ENCODE measurements at places on chromosomes 1 and 21. TPM values are rescaled to one million over a fixed set of nuclear protein-coding genes. Genes with fewer than 3 reads are reported as not detected.

The GJA8 gene
- total RNA-seq = not detected

The TSACC gene
- not detected for total RNA-seq

The SLC2A1 gene
- 12.1 TPM for total RNA-seq

The KRTAP11-1 gene
- not detected for total RNA-seq

The LRRC71 gene
- 3.5 TPM for total RNA-seq

GRCh38 chr1:240820816-240821215 is 208.9 kb upstream of the GREM2 start:
- no peak for DNase-seq

DNA sequence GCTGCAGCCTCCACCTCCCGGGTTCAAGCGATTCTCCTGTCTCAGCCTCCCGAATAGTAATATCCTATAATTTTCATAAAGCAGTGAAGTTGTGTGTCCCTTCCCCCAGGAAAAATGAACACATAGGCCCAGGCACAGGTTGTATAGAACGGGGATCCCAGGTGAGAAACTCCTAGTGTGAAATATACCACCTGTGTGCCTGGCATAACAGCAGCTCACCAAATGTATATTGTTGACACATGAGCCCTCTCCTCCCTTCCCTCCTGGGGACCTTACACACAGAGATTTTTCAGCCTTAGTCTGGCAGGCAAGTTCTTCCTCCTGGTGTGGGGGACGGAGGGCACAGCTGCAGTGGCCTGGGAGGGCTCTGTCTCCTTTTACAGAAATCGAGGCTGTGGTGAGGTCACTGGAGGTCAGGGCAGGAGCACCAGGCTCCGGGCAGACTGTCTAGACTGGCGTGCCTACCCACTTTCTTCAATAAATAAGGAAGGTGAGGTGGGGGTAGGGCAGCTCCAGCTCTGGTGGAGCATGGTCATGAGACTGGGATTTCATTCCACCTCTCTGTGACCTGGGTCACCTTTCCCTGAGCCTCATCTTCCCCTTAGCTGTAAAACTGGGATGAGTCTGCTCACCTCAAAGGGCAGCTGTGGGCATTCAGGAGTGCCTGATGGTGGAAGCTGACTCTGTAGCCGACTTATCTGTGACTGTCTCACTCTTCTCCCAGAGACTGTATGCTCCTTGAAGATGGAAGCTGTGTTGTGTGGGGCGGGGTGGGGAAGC is 14.3 kb downstream of the RCC1 start:
- no peak for DNase-seq

DNA sequence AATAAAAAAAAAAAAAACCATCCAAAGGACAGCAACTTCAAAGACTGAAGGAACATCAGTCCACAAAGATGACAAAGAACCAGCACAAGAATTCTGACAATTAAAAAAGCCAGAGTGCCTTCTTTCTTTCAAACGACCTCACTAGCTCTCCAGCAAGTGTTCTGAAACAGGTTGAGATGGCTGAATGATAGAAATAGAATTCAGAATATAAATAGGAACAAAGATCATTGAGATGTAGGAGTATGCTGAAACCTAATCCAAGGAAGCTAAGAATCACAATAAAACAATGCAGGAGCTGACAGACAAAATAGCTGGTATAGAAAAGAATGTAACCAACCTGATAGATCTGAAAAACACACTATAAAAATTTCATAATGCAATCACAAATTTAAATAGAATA is 218.2 kb downstream of the GIPC2 start:
- DNase-seq = no peak

DNA sequence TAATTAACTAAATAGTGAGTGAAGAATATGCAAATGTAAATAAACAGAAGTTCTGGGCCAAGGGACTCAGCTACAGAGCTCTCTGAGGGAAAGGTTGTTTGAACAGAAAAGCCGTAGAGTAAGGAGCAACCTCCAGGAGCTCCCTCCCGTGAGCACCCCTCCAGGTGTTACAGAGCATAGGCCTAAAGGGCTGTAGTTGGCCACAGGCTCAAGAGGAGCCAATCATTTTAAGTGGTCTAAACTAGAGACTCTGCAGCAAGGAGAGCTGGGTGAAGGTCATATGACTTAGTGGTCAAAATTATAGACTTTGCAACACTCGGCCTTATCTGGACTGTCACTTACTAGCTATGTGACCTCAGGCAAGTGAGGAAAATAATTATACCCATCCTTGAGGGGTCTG is 19.1 kb upstream of the RXRG start:
- no peak for DNase-seq

DNA sequence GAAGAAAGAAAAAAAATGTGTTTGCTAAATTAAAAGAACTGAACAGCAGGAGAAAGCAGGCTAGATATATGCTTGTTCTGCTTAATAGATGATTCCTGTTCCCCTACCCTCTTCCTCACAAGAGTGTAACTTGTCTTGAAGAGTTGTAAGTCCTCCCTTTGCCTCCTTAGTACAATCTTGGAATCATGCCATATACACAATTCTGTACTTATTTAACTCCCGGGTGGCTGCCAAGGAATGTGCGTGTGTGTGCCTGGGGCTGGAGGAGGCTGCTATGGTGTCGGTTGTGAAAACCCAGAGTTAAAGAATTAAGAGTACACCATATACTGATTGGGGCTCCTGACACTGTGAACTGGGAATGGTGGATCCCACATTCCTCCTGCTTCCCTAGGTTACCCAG is 194.2 kb downstream of the SIPA1L2 start:
- peak; percentile 58 for DNase-seq

GRCh38 chr1:241944300-241944699 is 13.3 kb upstream of the BECN2 start:
- no peak for DNase-seq

GRCh38 chr1:8879922-8880676 is 1.6 kb upstream of the ENO1 start:
- no peak for DNase-seq

DNA sequence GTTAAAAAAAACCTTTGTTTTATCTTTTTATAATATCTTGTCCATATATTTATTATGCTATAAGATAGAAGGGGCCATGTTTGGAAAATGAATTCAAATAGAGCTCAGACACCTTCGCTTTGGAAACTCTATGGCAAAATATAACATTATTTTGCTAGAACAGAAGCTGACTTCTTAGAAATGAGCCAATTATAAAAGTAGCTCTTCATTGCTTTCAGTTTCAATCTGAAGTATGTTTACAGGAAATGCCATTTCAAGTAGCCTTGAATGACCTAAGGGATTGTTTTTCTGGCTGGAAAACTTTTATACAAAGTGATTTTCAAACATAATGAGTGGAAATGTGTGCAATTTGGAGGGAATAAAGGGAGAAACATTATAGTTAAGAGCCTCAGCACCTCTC is 37.8 kb upstream of the GBP5 start:
- DNase-seq = no peak
